T-cell (primary cell): ENCODE measurements at places on chromosomes 6 and 20.
A peak's percentile ranks its signal among the peaks of the same experiment; 100 is the strongest.

DNA sequence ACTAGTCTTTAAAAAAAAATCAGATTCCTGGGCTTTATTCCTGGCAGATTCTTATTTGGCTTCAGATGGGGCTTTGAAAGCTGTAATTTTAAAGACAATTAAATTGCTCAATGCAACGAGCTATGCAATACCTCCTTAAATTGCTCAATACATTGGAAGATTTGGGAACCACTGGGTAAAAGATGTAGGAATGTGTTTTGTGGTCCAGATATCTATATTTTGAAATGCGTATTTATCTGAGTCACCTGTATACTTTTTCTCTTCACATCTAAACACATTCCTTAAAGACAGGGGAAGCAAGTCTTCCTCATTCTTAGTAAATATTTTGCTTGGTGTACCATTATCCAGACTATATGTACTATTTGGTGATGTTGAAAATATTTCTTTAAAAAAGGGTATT is 29.6 kb upstream of the MAP7 start:
- no peak for DNase-seq

DNA sequence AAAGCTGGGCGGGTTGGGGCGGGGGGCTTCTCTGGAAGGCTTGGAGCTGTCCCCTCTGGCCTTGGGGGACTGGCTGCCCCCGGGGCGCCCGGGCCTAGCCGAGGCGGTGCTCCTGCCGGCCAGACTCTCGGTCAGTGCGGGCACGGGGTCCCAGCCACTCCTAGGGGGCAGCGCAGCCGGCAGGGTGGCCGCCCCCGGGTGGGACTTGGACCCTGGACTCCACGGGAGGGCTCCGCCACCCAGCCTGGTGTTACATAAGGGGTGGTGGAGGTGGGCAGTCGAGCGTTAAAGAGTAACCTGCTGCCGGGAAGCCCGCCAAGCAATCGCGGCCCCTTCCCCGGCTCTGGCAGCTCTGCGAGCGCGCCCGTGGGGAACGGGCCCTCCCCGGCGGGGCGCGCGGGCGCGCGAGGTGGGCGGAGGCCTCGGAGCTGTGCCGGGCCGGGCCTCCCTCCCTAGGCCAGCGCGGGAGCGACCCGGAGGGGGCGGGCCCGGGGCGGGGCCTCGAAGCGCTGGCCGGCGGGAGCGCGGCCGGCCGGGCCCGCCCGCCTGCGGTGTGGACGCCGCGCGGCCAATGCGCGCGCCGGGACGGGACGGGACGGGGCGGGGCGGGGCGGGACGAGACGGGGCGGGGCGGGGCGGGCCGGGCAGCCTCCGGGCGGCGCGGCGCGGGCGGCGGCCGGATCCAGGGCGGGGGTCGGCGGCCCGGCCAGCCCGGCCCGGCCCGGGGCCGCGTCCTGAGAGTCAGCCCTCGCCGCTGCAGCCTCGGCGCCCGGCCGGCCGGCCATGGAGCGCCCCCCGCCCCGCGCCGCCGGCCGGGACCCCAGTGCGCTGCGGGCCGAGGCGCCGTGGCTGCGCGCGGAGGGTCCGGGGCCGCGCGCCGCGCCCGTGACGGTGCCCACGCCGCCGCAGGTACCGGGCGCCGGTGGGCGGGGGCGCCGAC is at the start of gene SLC2A4RG:
TSS of gene SLC2A4RG (plus strand) at position 647 of the 940 bp plus-strand sequence. CDS start at position 784, 137 bp downstream.
- DNase-seq, result peak; percentile 37

- DNase-seq, result no peak
These were observed 8.7 kb upstream of the TBX18 start for GRCh38 chr6:84773133-84773430.

DNA sequence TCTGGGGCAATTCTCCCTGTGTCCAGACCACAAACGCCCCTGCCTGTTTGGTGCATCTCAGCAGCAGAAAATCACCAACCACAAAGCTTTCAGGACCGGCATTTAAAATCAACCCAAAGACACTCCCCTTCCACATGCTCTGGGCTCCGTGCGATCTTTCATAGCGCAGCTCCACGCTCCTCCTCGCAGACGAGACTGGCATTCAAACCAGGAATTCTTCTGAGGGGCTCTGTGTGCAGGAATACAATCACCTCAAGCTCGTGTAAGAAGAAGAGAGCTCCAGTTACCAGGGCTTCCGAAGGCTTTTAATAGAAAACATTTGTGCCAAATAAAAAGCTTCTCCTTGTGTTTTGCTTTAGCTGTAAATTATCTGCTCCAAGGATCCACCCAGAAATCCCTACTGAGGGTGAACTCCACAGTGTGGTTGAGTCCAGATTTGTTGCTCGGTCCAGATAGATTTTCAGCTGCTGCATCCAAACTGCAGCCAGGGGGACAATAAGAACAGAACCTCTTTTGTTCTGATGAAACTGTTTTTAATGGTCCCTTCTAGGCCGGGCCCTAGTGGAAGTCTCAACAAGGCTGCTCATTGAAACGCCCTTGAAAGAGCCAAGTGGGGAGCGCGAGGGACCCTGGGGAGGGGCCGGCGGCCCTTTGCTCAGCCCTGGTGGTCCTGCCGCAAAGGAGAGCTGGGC is 16.4 kb upstream of the BMP7 start:
- DNase-seq, result no peak

GRCh38 chr20:18250217-18250616 is 38.1 kb upstream of the ZNF133 start:
- no peak for DNase-seq

GRCh38 chr6:15929685-15930084 is 199.2 kb upstream of the MYLIP start:
- DNase-seq, result no peak

GRCh38 chr6:149984773-149985172 is 21.0 kb downstream of the ULBP1 start:
- DNase-seq, result no peak

DNA sequence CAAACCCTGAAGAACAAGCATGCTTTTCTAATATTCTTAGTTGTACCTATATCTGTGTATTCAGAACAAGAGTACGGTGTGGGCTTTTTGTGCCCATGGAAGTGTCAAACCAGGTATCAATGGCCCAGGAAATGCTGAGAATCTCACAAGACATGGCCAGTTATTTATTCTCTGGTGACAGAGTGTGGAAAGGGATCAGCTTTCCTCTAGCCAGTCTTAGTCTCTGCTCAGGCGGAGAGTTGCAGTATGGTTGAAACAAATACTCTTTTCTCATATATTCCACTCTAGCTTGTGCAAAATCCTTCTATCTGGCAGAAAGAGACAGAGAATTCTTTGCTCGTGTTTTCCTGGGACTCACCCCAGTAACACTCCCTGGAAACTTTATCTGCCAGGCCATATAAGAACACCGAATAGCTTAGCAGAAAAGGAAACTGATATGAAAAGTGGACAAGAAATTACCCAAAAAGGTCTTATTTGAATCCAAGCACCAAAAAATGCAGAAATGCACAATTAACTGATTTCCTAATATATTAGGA is 173.3 kb upstream of the RSPO3 start:
- no peak for DNase-seq

GRCh38 chr20:61770113-61770585 is 295.5 kb downstream of the TAF4 start:
- no peak for DNase-seq

- no peak for DNase-seq
These were observed 172.7 kb downstream of the MRPL14 start for GRCh38 chr6:43954311-43955131.

DNA sequence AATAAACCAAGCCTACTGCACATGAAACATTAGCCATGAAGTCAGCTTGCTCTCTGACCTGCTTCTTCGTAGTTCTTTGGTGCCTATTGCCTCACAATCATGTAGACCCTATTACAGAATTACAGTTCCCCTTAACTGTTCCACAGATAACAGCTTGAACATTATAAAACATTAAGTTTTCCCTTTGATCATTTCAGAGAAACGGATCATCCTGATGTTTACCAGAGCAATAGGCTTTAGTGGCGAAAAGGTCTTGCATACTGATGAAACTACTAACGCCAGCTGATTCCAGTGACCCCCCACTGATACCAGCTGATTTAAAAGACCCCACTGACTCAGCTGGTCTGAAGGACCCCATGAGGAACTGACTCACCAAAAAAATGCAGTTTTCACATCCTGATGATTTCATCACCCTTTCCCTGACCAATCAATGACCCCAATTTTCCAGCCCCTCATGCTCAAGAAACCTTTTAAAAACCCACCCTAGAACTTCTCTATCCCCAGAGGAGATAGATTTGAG is 39.4 kb upstream of the MLIP start:
- no peak for DNase-seq

DNA sequence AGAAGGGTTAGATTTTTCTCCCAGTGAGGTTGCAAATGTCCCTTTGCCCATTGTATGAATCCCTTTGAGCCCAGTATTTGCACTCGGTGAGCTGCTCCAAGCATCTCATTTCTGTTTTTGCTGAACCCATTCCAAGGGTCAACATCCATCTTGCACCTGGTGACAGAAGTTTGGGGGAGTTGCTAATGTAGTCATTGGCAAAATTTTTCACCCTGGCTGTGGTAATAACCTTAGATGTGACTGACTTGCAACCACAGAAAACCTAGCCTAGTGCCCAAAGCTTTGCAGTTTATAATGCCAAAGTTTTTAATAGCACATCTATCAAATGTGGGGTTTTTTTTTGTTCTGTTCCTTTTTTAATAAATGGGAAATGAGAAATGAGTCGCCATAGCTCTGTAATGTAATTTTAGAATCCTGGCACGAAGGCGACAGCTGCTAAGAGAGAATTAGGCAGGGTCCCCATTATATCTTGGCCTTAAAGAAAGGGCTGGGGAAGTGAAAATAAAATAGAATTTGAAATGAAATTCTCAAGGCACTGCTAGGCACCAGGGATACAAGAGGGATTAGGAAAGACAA is 682.8 kb downstream of the KIF16B start:
- no peak for DNase-seq

GRCh38 chr6:145508107-145508506 is 227.2 kb downstream of the EPM2A start:
- DNase-seq, result no peak

DNA sequence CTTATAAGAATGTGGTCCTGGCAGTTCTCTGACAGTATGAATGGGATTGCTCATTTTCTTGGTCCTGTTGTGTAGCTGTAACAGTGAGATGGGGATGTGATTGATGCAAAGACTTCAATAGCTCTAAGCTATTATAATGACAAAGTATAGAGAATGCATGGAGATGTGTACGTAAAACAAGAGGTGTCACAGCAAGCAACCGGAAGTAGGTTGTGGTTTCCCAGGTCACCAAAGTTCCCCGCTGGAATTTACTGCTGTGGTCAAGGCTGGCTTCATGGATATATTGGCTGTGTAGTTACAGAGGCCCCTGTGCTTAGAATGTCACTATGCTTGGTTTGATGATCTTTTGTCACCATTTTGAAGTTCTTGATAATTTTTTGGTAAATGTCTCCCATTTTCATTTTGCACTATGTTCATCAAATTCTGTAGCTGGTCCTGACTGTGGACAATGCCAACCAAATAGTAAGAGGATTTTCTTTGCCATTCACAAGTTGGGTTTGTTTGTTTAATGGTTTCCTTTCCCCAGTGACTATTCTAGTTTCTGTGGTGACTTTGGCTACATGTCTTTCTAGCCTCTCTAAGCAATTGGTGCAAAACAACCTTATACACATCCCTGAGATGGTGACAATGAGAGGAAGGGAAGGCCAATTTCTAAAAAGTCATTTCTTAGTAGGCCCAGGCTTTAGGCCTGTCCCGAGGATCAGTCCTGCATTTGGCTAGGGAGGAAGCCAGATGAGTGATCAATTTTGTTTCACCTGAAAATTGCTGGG is 10.5 kb downstream of the DNAH8 start:
- DNase-seq, result no peak

DNA sequence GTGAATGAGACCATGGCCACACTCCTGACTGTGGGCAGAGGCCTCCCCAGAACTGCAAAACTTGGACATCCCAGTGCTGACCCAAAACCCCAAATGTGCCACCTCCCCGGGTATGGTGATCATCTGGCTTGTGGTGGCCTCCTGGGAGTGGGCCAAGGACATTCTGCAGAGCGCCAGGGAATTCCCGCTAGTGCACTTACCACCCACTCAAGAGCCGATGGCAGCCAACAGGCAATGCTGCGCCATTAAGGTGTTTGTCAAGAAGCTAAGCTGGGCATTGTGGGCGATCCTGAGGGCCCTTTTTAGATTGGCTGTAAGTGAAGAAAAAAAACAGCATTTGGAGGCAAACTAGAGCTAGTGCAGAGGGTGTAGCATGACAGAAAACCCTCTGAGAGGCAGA is 9.4 kb downstream of the MMP24 start:
- no peak for DNase-seq

- peak; percentile 30 for DNase-seq
These were observed 169.4 kb downstream of the ZDHHC14 start for GRCh38 chr6:157550114-157550989.

DNA sequence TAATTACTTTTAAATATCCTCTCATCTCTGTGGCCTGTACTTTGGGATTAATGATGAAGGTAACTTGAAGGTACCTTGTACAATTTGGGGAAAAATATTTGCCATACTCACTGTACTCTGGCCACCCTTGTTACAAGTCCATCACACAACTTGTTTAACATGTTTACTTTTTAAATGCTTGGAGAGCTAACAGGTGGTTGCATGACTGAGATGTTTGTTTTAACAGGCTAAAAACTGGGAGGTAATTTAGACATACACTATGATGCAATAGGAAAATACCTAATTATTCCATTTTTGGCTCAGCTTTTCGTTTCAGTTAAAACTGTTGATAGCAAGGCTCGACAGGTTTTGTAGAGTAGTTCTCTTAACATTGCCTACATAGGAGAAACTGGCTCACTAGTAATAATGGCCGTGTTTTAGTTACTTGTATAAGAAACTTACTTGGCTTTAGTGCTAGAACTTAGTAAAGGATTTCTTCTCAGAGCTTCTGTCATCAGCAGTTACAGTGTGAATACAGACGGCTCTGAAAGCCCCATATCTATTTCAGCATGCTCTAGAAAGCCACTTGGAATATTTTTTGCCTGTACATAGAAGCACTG is 489.8 kb upstream of the SOX4 start:
- DNase-seq, result no peak
